ENCODE measurements at places on chromosomes 12 and 14.

GRCh38 chr12:41120211-41120610 is 67.9 kb upstream of the PDZRN4 start:
- no peak for DNase-seq

- DNase-seq = peak; percentile 25
Measured at GRCh38 chr14:74141703-74142102, 56.9 kb downstream of the LIN52 start.

DNA sequence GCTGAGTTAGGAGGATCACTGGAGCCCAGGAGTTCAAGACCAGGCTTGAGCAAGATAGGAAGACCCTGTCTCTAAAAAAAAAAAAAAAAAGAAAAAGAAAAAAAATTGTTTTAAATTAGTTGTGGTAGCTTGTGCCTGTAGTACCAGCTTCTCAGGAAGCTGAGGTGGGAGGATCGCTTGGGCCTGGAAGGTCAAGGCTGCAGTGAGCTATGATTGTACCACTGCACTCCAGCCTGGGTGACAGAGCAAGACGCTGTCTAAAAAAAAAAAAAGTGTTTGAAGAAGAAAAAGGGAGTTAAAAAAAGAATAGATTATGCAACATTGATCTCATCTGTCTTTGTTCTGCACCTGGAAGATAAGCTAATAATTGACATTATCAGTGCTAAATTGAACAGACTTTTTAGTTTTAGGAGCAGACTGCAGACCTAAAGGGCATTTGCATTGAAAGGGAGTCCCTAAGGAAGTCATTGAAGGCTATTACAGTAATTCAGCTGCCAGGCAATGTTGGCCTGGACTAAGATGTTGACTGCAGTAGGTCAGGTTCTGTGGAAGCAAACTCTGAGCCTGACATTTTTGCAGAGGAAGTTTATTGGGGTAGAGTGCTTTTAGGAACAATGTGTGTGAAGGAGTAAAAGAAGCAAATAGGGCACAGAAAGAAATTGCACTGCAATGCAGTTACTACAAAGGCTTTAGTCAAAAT is 215.8 kb downstream of the PCNX1 start:
- no peak for DNase-seq

DNA sequence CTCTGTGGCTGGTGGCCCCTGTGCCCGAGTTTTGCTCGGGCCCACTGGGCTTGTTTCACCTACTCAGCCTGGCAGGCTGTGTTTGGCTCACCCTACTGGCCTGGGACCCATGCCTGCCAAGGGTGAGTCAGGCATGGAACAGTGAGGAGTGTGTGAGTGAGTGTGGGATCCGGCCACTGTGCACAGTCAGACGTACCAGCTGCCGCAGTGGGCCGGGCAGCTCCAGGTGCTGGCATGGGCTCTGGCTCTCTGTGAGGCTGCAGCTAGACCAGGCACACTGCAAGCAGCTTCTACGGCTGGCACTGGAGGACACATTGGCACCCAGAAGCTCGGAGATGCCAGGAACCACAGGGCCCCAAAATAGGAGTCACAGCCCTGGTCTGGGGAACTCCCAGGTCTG is 40.6 kb downstream of the HSD17B6 start:
- no peak for DNase-seq

GRCh38 chr12:84772281-84772680 is 140.3 kb downstream of the SLC6A15 start:
- no peak for DNase-seq

- DNase-seq = peak; percentile 68
Measured at GRCh38 chr14:95774265-95775160, 60.6 kb upstream of the TCL1A start.

GRCh38 chr14:104579507-104579906 is at the start of gene C14orf180:
Gene C14orf180, plus strand, starts transcription at chr14:104579764. Its CDS starts 6,667 bp downstream, at chr14:104586431.
- DNase-seq = no peak

GRCh38 chr12:30795410-30796312 is 40.9 kb upstream of the CAPRIN2 start:
- peak; percentile 82 for DNase-seq

GRCh38 chr12:95690861-95691635 is 99.5 kb downstream of the NTN4 start:
- no peak for DNase-seq

DNA sequence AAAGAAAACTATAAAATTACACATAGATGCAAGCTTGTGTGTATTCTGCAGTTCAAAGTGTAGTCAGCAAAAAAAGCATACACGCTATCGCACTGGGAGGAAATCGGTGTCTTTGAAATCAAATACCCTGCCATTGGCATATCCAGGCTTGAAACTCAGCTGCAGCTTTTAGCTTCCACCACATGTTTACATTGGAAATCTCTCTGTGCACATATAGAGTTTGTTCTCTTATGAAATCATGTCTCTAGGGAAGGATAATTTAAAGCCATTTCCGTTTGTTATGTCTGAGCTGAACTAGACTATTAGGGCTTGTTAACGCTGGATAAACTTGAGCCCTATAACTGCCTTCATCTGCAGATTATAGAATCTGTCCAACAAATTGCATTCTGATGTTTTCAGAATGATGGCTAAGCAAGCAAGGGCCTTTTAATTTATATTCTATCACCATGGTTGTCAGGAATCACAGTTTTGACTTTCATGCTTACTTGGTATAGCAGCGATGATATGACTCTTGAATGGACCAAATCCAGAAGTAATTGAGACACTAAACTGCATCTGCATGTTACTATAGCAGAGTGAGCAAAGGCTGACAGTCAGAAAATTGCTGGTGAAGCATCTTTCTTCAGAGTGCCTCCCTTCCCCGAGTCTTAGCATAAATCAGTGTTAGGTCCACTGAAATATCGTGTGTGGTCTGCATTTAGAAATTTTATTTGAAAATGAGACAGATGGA is 442.8 kb downstream of the ZFP36L1 start:
- no peak for DNase-seq

DNA sequence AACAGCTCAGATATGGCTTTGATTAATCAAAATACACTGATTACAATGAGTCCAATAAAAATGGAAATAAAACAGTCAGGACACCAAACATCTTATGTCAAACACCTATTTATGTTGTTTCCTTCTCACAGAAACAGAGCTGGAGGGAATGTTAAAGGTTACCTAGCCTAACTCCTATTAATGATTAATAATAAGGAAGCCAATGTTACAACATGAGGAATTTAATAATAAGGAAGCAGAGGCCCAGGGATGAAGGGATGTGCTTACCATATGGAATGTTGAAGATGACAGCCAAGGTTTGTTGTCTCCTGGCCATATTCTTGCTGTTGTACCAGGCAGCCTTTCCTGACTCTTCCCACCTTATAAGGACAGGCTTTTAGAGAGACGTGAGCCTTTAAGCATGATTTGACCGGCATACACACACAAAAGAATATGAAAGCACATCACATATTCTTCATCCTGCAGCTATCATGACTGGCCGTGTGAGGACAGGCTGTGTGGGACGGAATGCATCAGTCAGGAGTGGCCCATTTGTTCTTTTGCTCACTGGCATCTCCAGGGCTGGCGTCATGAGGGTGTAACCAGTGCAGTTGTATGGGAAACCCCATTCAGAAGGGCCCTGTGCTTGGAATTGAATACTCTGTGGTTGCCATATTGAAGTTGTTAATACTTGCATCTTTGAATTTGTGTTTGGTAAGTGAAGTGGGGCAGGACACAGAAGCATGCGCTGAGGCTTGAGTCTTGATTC is 3.1 kb upstream of the GPRC5D start:
- DNase-seq = no peak

- no peak for DNase-seq
Measured at GRCh38 chr12:109743076-109743910, 29.7 kb downstream of the FAM222A start.
